Heart right ventricle (tissue), 16 donors: ENCODE measurements at places on chromosomes 6 and 20. TPM values are rescaled to one million over a fixed set of nuclear protein-coding genes. Genes with fewer than 3 reads are reported as not detected.
A peak's percentile ranks its signal among the peaks of the same experiment; 100 is the strongest.

GRCh38 chr20:3749689-3750531 is 17.4 kb downstream of the HSPA12B start:
- DNase-seq: no peak

Gene CCN5
- 14.8 TPM for total RNA-seq

Gene SEMG1
- not detected for total RNA-seq

GRCh38 chr6:5085648-5086293 is 630 bp downstream of the PPP1R3G start:
- peak; percentile 55 for DNase-seq

DNA sequence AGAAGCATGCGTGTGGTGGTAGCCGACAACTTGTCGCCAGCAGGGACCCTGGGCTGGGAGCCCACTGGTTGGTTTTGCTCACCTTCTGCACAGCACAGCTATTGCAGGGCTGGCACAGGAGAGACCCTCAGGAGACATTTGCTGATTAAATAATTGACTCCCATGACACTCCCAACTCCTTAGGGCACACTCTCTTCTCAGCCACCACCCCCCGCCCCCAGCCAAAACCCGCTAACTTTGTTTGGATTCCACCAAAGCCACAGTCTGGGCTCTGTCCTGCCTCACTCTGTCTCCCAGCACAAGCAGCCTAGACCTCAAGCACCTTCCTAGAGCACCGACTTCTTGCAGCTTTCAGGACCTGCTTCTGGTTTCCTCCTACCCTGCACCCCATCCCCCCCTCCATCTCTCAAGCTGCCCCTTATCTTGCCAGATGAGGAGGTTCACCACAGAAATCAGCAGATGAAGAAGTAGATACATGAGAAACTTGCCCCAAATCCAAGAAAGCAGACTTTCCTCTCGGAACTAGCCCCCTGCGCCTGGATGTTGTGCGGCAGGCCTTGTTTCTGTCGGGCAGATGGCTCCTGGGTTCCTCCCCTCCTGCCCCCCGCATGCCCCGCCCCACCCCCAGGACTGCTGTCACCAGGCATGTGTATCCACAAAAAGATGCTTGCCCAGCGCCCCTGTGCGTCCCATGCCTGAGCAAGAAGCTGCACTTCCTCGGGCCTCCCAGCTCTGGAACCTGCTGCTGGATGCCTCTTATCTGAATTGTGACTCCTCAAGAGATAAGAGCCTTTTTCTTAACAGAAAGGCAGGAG is 35.0 kb upstream of the CD93 start:
- no peak for DNase-seq

Gene EPB41L1
- 17.8 TPM for total RNA-seq

Gene IYD
- not detected for total RNA-seq

Gene ZC2HC1B
- total RNA-seq: not detected

- no peak for DNase-seq
Observed at GRCh38 chr20:19850198-19850533, 92.1 kb downstream of the RIN2 start.

Gene EEF1A2
- 1,411 TPM for total RNA-seq
